Hindlimb muscle (tissue), 1 donor: ENCODE measurements at places on chromosomes 12 and 14. TPM values are rescaled to one million over a fixed set of nuclear protein-coding genes. Genes with fewer than 3 reads are reported as not detected.

- DNase-seq: no peak
Measured at GRCh38 chr12:89621521-89621920, 87.1 kb downstream of the ATP2B1 start.

GRCh38 chr14:26601856-26602255, 4.0 kb upstream of the NOVA1 start:
- DNase-seq: no peak

- no peak for DNase-seq
Measured at GRCh38 chr12:127125607-127126259, 1141.2 kb upstream of the TMEM132C start.

- DNase-seq: no peak
Measured at GRCh38 chr12:105220929-105221290, 15.1 kb downstream of the APPL2 start.

DNA sequence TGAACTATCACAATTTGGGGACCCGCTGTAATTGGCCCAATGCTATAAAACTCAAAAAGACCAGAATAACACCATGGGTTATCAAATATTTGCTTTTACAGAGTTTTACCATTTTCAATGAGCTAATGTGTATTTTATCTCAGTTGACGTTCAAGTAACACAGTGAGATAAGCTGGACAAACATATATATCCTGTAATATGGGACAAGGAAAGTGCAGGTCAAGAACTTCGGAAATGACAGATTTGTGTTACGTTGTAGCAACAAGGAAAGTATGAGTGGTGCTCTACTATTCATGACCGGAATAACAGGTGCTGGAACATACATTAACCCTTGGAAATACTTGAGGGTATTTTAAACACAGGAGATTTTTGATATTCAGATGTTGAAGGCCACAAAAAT, 566.4 kb upstream of the FLRT2 start:
- no peak for DNase-seq

- DNase-seq: no peak
Measured at GRCh38 chr12:117084405-117085317, 14.6 kb downstream of the TESC start.

DNA sequence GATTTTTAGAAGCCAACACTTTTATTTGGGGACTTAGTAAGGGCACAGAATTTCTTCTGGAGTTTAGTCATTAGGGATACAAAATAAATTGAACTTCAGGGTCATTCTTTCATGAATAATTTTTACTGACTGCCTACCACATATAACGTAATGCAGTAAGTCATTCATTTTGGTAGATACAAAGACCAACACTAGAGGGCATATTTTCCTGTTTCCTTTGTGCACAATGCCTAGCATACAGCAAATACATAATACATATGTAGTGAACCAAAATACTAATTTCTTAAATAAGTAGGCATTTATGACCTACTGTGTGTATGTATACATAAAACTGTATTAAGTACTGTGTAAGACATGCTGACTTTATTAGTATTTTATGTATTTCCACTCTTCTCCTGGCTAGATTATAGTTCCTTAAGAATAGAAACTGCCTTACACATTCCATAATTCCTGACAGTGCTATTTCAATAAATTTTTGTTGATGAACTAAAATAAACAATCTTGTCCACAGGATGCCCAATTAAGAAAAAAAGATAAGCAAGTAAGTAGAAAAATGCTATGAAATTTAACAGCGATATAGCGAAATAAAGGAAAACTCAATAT, 47.9 kb downstream of the PPP1R12A start:
- DNase-seq: no peak

DNA sequence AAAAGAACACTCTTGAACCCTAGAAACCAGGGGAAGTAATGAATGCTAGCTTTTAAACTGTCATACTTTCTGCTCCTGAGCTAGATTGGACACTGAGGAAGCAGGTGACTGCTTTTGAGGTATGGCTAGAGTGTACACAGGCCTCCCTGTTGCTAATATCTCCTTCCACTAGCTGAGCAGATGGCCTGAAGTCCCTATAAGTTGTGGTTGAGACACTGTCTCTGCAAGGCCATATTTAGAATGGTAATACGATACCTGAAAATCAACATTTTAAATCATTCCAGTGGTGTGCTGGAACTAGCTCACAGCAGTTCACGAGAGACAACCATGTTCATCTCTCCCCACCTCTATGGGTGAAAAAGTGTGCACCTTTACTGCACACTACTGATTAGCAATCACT, 46.4 kb upstream of the BMP4 start:
- DNase-seq: no peak

DNA sequence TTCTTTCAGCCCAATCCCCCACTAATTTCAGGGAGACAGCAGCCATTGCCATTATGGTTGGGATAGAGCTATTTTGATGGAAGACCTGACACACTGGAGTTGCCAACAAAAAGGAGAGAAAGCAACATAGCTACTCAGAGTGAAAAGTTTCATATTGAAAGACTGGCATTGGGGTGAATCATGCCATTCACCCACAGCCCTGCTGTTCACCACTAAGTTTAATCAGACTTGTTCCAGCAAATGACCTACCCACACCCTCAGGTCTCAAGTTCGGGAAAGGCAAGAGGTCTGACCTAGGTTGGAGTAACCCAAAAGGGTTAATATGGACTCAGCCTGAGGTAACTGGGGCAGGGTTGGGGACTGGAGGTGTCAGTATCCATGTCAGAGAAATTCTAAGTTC, 169.2 kb downstream of the PAWR start:
- DNase-seq: no peak

DNA sequence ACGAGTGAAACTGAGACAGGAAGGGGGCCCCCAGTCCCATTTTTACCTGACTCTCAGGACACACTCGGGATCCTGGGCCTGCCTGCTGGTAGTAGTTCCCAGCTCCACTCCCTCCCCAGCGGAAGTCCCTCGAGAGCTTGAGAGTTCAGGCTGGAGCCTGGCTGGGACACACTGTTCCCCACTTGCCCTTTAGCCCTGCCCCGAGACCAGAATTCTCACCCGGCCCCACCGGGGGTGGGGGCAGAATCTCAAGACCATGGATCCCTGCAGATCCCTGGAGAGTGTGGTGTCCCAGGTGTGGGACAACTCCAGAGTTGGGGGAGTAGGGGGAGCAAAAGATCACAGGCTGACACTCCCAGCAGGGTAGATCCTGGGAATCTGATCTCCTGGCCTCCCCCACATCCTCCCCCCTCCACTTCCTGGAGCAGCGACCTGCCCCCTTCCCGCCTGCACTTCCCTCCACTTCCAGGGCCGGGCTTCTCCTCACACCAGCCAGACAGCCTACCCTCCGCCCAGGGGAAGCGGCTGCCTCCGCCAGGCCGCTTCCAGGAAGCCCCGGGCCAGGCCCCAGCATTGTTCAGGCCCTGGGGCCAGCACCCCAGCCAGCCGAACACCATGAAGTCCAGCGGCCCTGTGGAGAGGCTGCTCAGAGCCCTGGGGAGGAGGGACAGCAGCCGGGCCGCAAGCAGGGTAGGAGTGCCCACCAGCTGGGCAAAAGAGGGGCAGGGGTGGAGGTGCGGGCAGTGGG, at the start of gene TNS2:
TNS2 (plus strand) TSS at position 495 of the 748 bp plus-strand sequence; CDS start at position 616, 121 bp downstream.
- DNase-seq: peak; percentile 61

GRCh38 chr12:49877066-49877465, 26.6 kb downstream of the FAIM2 start:
- no peak for DNase-seq

DNA sequence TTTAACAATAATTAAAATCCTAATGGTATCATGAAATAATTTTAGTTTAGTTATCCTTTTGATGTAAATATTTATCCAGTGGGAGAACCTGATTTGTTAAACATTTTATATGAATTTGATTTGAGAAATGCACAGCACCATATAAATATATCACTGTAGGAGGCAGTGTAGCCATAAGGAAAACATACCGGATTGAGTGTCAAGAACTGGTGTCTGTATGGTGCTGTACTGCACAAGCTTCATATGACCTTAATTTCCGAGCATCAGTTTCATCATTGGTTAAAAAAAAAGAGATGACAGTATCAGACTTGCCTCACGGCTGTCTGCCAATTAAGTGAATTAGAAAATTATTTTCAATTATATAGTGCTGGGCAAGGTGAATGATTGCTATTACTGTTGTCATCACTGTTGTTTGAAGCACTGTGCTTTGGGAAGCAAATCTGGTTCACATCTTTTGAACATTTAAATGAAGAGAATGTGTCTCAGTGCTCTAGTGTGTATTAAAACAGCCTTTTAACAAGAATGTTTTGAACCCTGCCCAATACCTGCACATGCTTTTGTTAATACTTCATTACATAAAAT, 72.1 kb downstream of the TMTC2 start:
- DNase-seq: no peak

DNA sequence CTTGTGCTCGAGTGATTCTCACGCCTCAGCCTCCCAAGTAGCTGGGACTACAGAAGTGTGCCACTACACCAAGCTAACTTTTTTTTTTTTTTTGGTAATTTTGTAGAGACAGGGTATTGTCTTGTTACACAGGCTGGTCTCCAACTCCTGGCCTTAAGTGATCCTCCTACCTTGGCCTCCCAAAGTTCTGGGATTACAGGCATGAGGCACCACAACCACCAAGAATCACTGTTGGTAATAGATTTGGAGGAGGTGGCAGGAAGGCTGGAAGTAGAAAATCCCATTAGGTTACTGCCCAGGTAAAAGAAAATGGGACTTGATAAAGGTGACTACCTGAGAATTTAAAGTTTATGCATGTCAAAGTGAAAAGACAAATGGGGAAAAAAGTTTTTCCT, 1.4 kb upstream of the CDCA4 start:
- DNase-seq: no peak

GRCh38 chr12:108955225-108955835, 65.5 kb downstream of the SVOP start:
- DNase-seq: no peak

DNA sequence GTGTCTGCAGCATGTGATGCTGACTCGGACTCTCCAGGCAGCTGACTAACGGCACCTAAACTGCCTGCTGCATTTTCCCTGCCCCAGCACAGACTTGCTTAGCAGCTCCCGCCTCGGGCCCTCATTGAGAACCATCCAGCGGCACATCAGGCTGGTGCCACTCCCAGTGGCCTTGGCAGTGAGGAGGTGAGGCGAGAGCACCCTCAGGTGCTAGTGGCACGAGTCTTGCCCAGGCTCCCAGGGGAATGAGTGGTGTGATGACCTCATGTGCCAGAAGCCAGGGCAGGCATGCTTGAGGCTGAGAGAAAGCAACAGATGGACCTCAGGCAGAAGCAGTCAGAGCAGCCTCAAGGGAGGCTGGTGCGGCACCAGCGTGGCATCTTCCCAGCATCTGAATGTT, 60.2 kb downstream of the PRKCH start:
- no peak for DNase-seq

- no peak for DNase-seq
Measured at GRCh38 chr12:79927772-79928474, 7.0 kb downstream of the PPP1R12A start.

DNA sequence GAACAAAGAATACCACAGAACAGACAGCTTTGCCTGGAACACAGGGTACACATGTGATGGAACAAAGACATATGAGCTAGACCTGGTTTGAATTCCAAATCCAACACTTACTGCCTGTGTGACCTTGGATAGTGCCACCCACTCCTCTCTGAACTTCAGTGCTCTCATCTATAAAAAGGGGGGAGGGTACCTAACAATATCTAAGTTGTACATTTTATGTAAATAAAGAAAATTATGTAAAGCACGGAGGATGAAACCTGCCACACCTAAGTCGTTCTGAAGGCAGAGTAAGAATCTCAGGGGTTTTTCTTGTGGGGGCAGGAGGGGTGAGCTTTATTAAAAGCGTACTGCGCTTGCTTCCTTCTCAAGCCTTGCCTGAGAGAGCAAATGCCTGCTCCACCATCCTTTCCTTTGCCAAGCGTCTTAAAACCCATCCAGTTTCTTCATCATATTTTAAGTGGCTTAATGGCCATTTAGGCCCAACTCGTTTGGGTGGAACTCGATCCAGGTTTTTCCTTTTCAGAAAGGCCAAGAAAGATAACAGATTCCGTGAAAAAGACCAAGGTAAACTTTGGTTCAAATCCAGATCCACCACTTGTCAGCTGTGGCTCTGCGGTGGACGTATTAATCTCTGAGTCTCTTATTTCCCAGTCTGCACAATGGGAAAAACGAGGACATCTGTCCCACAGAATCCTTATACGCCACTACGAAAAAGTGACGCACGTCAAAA, 946 bp downstream of the DDX24 start:
- peak; percentile 12 for DNase-seq

DNA sequence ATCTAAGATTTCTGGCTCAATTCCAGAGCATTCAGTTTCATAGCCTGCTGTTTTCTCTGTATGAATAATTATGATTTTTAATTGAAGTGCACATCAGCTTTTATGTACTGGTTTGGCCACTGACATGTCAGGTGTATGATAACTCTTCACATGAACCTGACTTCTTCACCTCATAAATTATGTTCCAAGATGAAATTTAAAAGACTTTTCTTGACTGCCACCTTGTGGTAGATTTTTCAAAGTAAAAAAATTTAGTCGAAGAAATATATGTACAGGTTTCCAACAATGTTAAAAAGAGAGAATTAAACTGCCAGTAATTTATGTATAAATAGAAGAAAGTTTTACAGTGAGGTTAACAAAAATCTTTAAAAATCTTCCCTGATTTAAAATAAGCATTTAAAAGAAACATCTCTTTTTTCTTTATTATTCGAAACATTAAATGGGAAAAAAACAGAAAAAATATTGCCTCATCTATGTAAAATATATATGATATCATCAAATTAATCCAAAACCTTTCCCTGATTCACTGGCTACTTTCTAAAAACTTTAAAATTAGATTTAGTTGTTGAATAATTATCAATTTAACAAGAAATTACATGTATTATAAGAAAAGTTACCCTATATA, 124.9 kb upstream of the ATXN7L3B start:
- DNase-seq: no peak

DNA sequence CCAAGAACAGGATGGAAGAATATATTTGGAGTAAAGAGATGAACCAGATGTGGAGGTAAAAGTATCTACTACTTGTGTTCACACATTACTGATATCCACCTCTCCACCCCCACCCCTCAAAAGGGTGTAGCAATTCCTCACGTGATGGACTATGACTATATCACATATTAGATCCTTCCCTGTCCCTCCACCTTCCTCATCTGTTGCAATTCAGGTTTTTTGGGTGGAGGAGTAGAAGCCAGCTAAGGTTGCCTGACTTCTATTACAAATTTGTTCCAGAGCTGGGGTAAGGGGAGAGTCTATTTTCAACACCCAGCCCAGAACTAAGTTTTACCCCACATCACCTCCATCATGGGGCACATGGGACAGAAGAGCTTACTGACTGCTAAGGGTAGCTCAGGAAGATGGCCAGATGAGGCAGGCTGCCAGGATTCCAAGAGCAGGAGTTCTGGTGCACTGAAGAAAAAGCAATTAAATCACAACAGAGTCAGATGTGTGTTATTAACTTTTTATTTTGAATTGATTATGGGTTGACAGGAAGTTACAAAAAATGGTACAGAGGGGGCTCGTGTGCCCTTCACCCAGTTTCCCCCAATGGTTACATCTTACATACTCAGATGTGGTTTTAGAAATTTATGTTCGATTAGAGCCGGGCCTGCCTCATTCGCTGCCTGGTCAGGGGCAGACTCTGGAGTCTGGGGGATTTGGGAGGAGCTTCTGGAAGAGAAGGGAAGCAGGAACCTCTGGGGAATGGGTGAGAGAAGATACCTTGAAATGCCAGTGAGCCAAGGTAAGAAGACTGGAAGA, 2.1 kb downstream of the RNASE13 start:
- no peak for DNase-seq

The SDR9C7 gene
- polyA plus RNA-seq: 0.36 TPM

The GPR68 gene
- polyA plus RNA-seq: 0.75 TPM

The NKX2-1 gene
- polyA plus RNA-seq: not detected

The DBX2 gene
- 0.12 TPM for polyA plus RNA-seq

The LUM gene
- polyA plus RNA-seq: 424 TPM

The RNASE1 gene
- 192 TPM for polyA plus RNA-seq

The PCNX4 gene
- 49.2 TPM for polyA plus RNA-seq

The ANKRD33 gene
- not detected for polyA plus RNA-seq

The APAF1 gene
- 27.4 TPM for polyA plus RNA-seq

The DCAF5 gene
- 46.9 TPM for polyA plus RNA-seq

The FITM1 gene
- 146 TPM for polyA plus RNA-seq
